ENCODE measurements at places on chromosomes 11 and 22.
A peak's percentile ranks its signal among the peaks of the same experiment; 100 is the strongest.

- DNase-seq: no peak
Measured at GRCh38 chr22:36467042-36467810, 14.2 kb downstream of the TXN2 start.

- no peak for DNase-seq
Measured at GRCh38 chr11:112156956-112157766, 6.7 kb downstream of the IL18 start.

GRCh38 chr11:77199137-77199745 is 71.2 kb downstream of the MYO7A start:
- DNase-seq: no peak

GRCh38 chr11:118139578-118139977 is 13.0 kb downstream of the SCN4B start:
- no peak for DNase-seq

DNA sequence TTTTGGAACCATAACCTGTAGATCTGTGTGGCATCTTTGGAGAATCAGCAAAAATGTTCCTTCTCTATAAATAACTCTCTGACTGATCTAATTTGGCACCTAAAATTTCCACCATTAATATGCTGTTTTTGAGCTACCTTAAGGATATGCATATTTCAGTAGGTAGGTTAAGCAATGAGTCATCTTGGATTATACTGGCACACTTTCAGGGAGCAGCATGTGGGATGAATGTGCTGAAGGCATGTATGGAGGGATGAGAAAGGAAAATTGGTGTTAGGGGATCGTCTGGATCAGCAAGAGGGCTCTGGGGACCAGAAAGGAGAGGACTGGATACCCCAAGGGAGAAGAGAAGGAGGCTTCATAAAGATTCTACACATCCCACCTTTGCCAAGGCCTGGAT is 44.6 kb upstream of the ELF5 start:
- no peak for DNase-seq

DNA sequence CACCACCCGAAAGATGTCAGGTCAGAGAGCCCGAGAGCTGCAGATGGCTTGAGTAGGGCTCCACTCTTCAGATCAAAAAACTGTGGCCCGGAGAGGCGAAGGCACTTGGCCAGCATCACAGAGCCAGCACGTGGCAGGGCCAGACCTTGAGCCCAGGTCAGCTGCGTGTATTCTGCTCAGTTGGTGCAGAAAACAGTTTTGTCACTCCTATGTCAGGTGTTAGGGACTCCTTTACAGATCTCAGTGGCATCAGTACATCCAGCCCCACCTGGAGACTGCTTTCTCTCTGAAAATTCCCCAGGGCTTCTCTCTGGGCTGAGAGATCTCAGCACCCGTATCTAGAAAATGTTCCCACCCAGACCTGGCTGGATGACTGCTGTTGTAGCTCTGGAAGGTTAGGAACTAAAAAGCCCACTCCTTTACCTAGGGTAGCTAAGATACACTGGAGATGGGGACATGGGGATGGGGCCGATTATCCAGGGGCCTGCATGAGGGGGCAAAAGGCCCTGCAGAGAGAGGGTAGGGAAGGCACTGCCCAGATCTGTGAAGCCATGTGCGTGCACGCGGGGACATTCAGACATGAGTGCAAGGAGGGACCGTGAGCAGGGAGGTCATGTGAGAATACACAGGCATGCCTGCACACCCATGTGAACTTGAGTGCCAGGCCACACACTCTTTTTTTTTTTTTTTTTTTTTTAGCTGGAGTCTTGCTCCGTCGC is 3.4 kb downstream of the APOA1 start:
- no peak for DNase-seq

DNA sequence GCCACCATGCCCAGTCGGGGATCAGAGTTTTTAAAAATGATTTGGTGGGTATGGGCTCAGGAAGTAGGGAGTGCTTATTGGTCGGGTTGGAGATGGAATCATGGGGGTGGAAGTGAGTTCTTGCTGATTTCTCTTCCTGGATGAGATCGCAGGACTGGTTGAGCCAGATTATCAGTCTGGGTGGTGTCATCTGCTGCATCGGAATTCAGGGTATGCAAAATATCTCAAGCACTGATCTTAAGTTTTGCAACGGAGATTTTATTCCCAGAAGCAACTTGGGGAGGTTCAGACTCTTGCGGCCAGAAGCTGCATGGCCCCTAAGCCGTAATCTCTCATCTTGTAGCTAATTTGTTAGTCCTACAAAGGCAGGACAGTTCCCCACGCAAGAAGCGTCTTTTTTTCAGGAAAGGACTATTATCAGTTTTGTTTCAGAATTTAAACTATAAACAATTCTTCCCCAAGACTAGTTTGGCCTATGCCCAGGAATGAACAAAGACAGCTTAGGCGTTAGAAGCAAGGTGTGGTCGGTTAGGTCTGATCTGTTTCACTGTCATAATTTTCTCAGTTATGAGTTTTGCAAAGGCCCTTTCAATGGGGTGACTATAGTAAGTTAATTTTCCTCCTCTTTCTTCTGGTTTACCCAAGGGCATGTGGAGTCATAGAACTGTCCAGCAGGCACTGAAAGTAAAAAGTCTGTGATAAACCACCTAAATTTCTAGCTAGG is 1.4 kb upstream of the PIWIL3 start:
- no peak for DNase-seq

GRCh38 chr11:128453444-128454336 is 133.7 kb downstream of the ETS1 start:
- no peak for DNase-seq

GRCh38 chr11:64787526-64788320 is 9.4 kb upstream of the SF1 start:
- DNase-seq: peak; percentile 55

GRCh38 chr11:112997857-112998466 is 36.7 kb downstream of the NCAM1 start:
- no peak for DNase-seq

DNA sequence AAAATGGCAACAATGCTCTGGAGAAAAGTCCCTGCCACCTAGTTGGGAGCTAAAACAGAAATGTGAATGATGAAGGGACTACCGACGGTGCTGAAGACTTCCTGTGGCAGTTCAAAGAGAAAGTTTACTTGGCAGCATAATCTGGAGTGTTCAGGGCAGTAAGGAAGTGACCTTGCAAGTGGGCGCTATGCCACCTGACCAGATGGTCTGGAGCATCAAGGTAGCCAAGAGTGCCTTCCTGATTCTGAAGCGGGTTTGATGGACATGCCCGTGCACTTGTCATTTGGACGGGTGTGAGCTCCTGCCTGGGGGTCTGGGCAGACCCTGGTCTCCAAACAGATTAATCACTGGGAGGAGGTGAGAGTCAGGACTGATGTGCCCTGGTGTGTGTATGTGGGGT is 1.8 kb upstream of the SNX19 start:
- DNase-seq: no peak

DNA sequence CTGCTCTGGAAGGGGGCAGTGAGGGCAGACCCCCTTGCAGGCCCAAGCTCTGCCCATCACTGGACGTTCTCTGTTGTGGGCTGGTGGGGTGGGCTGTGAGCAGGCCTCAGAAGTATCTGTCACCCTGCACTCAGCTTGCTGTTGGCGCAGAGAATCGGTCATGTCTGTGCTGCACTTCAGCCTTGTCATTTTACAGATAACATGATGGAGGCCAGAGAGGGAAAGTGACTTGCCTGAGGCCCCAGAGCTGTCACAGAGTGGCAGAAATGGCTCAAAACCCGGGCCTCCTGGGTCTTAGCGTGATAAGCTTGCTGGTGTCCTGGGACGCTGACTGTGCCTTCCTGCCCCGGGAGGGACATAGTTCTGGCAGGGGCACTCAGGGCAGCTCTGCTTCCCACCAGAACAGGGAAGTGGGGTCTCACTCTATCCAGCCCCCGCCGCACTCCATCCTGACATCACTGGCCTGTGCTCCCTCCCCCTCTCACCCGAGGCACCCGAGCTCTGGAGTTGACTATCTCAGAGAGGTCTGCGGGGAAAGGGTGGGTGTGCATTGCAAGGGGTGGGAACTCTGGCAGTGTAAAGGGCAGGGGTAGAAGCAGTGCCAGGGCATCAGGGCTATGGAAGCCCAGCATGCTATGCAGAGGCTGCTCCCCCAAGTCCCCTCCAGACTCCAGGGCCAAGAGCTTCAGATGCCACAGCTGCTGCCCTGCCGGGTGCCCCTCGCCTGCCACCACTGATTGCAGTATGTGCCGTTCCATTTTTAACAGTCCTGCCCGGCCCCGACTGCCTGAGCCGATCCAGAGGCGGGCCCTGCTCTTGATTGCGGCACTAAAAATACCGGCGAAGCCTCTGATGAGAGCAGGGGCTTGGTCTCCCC is 50.4 kb upstream of the NECTIN1 start:
- no peak for DNase-seq

DNA sequence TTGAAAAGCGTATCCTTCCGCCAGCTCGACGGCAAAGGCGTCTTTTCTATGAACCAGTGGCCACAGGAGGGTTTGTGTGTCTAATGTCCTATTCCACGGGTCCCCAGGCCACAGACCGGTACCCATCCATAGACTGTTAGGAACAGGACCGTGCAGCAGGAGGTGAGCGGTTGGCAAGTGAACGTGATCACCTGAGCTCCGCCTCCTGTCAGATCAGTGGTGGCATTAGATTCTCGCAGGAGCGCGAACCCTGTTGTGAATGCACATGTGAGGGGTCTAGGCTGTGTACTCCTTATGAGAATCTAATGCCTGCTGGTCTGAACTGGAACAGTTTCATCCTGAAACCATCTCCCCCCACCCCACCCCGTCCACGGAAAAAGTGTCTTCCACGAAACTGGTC is 62.7 kb upstream of the KCNQ1OT1 start:
- DNase-seq: no peak

- DNase-seq: no peak
Measured at GRCh38 chr11:64546600-64546999, 44.4 kb upstream of the SLC22A12 start.

GRCh38 chr11:122737951-122738693 is 82.6 kb downstream of the UBASH3B start:
- no peak for DNase-seq

- no peak for DNase-seq
Measured at GRCh38 chr11:115496892-115497291, 7.3 kb downstream of the CADM1 start.

Measured in T-helper 2 cell (primary cell).